ENCODE measurements at places on chromosomes 11 and 22.
A peak's percentile ranks its signal among the peaks of the same experiment; 100 is the strongest.

DNA sequence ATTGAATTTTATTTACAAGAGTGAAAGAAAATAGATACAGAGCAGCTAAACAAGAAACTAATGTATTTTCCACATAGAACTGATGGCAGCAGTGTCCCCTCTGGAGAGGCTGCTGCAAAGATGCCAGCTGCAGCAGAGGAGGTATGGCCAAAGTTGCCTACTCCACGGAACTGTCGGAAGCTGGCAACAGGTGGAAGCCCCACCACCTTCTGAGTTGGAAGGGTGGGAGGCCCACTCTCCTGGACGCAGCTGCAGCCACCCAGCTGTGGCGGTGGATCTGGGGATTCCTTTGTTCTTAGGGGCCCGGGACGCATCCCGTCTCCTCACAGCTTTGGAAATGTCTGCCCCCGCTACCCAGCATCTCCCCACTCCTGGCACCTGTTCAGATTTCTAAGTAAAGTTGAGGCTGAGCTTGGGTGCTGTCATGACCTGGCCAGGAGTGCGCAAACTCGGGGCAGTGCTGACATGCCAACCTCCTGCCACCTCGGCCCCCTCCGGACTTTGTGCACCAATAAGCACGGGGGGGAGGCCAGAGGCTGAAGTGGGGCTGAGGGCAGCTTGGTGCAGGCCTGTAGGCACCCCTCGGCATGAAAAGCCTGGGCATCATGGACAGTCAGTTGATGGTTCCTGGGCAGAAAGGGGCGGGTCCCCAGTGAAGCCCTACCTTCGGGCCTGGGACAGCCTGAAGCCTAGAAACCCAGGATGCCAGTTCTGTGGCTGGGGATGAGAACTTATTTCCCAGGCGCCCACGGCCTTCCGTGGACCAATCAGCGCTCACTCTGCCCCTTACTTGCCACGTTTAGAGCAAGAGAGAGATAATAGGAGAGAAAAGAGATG lies 1071.4 kb downstream of the JRKL start:
- DNase-seq: no peak

DNA sequence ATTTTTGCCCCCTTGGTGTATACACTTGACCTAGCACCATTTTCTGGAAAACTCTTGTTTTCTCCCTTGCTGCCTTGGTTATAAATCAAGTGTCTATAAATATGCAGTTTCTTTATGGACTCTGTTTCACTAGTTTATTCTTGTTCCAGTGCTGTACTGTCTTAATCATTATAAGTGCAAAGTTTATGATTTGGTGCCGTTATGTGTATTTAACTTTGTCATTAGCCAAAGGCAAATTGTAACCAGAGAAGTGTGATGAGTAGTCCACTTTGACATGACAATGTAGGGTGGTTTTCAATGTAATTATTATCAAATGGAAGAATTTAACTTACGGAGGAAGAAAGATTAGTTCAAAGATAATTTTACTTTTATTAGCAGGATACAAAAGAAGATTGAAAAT lies 40.3 kb downstream of the SPECC1L start:
- no peak for DNase-seq

DNA sequence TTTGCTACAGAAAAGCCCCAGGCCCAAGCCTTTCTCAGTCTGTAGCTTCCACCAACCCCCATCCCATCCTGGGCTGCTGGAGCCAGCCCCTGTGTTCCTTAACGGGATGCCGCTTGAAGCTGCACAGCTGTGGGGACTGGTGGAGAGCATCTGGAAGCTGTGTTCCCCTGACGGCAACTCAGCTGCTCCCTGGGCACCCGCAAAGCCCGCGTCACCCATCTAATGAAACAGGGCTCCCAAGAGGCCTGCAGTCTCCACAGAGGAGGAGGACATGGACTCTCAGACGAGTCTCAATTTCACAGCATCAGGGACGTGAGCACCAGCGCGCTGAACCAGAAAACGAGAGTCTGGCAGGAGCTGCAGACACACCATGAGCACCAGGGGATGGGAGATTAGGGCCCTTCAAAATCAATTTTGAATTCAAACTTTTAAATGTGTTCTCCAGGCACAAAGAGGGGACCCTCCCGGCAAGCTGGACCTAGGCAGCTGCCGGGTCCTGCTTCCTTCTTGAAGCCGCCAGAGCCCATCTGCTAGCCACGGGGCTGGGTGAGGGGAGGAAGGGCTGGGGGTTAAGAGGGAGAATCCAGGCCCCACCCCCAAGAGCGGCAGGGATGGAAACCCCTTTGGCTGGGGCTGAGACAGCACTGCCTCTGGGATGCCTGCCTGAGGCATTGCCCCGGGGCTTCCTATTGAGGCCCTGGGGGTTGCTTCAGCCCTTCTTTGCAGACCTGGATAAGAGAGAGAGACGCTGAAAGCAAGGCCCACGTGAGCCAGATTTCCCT lies 21.0 kb downstream of the LMO1 start:
- DNase-seq: no peak

- DNase-seq: no peak
Measured at GRCh38 chr11:122241566-122241965, 125.6 kb upstream of the BLID start.

- no peak for DNase-seq
Measured at GRCh38 chr11:69641681-69642548, 959 bp downstream of the CCND1 start.

DNA sequence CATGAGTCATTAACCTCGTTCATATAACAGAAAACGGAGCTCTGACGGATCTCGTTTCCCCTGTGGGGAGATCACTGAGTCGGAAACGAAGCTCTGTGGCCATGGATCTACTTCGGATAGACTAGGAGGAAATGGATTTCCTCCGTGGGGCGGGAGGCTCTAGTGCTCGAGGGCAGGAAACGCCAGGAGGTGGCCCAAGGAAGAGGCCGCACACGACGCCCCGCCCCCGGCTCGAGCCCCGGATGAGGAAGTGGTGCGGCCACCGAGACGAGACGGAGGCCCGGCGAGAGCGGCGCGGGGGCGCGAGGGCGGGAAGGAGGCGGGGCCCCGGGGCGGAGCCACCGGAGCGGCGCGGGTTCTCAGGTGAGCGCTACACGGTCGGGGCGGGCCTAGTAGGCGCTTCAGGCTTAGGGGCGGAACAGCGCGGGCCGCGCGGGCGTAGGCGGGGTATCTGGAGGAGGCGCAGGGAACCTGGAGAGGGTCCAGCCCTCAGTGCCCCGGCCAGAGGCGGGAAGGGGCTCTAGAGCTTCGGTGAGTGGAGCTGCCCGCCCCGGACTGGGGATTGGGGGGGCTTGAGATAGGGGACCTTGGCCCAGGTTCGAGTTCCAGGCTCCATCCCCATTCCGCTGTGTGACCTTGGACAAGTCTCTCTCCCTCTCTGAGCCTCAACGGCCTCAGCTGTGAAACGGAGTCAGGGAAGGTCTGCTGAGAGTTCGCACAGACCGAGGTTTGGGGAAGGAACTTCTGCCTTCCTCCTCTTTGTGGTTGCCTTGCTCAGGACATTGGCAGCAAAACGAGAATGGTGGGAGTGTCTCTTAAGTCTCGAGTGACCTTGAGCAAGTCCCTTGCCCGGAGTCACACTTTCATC lies at the start of gene DEPDC5:
Gene DEPDC5 (plus strand): TSS at position 386 of the 868 bp plus-strand sequence. CDS start 903 bp downstream, outside the sequence.
- DNase-seq: peak; percentile 86

DNA sequence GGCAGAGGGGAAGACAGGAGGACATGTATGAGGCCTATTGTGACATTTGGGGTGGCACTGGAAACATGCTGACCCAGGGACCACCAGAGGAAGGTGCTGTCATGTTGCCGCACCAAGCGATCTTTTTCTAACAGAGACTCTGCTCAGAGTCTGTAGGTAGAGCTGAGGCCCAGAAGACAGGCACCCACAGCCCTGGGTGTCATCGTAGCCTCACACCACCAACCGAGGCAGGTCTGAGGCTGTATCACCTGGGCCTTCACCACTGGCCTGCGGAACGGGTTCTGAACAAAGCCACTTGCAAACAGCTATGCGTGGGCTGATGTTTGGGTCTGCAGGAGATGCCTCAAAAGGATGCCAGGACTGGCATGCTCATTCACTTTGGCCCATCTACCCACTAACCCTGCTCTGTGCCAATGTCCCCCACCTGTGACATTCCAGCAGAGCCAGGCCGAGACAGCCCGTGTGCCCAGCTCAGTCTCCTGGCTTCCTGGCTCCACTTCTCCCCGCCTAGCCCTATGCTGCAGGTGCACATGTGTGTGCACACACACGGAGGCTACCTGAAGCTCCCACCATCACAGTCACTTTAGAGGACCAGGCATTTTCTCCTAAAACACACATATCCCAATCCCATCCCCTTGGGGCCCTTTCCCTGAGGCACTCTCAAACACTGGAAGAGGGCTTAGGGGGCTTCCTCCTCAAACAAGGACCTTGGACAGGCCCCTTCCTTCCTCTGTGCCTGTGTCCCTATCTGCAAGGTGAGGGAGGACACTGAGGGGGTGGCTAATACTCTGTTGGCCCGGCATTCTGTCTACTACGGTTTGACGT lies 3.6 kb downstream of the TRIM29 start:
- DNase-seq: no peak

GRCh38 chr11:46846510-46846830 lies 390 bp upstream of the CKAP5 start:
- no peak for DNase-seq

All from NCI-H510A treated with DMSO at 0.1 percent for 48 hours (cell line).